ENCODE measurements at places on chromosomes 3 and 15.

- DNase-seq = no peak
Observed at GRCh38 chr3:174332391-174332790, 526.7 kb upstream of the NAALADL2 start.

GRCh38 chr3:58798312-58798711, 131.7 kb upstream of the FAM3D start:
- no peak for DNase-seq

- DNase-seq = no peak
Observed at GRCh38 chr15:72774696-72775383, 8.7 kb downstream of the ADPGK start.

DNA sequence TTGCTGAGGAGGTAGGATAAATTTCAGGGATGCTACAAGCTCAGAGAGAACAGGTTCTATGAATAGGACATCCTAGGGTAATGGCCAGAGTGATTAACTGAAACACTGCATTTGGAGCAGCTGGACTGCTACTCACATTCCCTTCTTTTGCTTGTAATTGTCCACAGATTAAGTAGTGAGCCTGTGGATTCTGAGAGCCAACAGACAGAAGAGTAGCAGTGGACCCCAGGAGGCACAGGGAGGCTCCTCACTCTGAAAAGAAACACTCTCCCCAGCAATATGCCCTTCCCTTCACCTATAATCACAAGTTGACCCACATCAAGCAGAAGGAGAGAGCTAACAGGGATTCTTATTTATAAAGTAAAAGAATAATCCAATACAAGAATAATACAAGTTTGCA, 10.6 kb upstream of the RFX7 start:
- no peak for DNase-seq

DNA sequence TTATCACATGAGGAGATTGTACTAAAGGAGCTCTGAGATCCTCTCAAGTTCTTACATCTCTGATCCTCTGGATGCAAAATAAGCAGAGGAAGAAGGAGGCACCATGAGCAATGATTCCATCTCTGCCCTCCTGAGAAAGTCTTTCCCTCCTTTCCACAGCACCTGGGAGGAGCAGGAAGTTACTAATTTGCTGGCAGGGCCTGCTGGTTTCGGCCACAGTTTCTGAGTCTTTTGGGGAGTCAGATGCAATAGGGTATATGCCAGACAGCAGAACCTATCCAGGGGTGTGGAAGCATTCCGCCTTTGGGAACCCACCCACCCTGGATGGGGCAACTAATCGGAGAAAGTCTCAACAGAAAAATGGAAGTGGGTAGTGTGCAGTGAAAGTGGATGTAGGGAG, 38.5 kb upstream of the SPTSSB start:
- no peak for DNase-seq

- DNase-seq = no peak
Observed at GRCh38 chr3:141511361-141511760, 24.5 kb downstream of the RASA2 start.

DNA sequence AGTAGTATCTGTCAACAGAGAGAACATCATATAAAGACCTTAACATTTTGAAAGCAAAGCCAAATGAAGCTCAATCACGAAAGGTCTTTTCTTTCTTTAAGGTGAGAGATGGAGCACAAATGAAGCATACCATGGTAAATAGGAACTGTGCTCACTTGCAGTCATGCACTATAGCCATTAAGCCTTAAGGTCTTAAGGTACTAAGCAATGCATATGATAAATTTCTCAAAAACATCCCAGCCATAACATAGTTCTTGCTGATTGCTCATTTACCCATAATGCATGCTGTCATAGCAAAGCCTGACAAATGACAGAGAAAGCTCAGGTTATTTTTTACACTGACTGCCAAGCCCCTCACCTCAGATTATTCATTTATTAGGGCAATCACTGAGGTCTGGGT, 214.5 kb downstream of the MECOM start:
- no peak for DNase-seq

- no peak for DNase-seq
Observed at GRCh38 chr3:33099109-33099645, 2.2 kb upstream of the GLB1 start.

DNA sequence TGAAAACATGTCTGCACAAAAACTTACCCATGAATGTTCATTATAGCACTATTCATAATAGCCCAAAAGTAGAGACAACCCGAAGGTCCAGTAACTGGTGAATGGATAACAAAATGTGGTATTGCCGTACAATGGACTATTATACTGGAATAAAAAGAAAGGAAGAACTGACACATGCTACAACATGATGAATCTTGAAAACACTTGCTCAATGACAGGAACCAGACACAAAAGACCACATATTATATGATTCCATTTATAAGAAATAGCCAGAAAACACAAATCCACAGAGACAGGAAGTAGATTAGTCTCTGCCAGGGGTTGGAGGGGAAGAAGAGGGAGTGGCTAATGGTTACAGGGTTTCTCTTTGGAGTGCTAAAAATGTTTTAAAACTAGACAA, 18.3 kb downstream of the SHC4 start:
- no peak for DNase-seq

DNA sequence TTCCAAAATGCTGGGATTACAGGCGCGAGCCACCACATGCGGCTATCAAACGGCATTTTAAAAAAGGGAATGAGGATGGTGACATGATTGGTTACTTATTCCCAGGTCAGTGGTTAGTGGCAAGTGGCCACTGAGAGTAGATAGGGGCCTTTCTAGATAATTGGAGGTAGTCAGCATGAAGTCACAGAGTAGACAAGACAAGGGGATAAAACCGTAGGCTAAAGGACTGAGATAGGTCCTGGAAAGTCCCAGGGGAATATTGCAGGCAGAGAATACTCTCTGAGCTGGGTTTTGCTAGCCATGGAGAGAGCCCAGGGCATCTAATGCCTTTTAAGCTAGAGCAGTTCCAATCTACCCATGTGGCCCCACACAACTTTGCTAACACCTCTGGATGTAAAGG, 52.2 kb downstream of the KCNAB1 start:
- DNase-seq = no peak

DNA sequence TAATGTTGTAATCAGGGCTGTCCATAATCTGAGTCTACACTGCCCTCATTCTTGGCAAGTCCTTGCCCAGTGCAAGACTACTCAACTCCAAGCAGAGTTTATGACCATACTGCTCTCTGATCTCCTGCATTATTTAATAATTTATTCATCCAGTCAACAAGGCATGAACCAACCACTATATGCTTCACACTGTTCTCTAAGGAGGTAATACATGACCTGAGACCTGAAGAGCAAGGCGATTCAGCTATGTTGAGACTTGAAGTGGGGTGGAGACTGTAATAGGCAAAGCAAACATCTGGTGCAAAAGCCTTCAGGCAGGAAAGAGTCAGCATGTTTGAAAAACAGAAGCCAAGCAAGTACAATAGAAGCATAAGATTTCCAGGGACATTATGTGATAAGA, 1362.8 kb downstream of the ROBO2 start:
- DNase-seq = no peak

- no peak for DNase-seq
Observed at GRCh38 chr3:18883571-18883970, 264.7 kb upstream of the KCNH8 start.

DNA sequence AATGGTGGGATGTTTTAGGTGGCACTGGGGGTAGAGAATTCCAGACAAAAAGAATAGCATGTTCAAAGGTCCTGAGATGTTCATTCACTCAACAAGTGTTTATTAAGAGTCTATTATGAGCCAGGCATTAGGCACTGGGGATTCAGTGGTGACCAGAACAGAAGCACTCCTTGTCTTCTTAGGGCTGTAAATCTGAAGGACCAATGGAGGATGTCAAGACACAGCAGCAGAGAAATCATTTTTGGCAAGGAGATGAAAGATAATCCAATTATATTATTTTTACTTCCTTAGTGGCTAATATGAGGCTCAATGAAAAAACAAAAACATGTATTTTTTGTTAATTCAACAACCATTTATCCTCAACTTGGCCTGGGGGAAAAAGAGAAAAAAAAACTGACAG, 218.5 kb downstream of the SLC9A9 start:
- DNase-seq = no peak

DNA sequence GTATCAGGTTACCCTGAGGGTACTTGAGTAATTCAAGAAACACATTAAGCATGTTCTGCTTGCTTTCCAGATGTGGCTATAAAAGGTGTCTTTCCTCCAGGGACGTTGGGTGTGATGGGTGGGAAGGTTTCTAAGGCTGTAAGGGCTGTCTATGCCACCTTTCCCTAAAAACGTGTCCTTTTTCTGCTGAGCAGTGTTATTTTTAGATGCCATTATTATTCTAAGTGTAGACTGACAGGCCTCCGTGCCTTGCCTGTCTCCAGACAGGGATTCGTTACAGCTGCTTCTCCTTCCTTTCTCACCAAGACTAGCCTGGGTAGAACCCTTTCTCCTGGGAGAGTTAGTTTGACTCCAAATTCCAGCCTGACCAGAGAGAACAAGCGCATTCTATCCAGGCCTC, 26.8 kb upstream of the RHO start:
- no peak for DNase-seq

DNA sequence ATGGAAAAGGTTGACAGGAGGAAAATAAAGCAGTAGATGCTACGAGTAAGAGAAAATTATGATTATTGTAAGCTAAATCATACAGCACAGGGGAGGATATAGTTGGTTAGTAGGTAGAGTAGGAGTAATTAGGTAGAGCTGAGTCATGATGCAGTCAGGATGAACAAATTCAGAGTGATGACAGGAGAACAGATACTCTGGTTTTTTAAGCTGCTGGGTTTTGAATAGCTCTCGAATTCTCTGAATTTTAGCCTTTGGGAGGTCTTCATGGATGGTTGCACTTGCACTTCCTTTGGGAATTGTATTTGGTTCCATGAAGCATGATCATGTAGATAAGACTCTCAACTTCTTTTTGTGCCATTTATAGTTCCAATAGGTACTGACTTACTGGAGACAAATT, 96.2 kb downstream of the ECT2 start:
- no peak for DNase-seq

DNA sequence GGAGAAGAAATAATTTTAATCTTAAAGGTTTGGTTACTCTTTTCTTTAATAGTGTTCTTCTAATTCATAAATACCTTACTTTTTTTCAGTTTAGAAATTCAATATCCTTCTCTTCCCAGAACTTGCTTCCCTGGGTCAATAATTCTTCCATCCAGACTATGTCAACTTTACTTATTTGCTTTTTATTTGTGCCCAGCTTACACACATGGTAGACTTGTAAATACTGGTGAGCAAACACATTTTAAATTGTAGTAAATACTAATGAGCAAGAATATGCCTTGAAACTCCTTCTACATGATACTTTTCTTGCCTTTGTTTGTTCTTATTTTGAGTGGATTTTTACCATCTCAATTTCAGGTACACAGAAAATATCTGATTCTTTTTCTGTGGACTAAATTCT, 33.7 kb downstream of the SST start:
- DNase-seq = no peak

- DNase-seq = no peak
Observed at GRCh38 chr15:29645841-29646240, 176.4 kb downstream of the TJP1 start.

- no peak for DNase-seq
Observed at GRCh38 chr3:85288257-85288656, 329.5 kb downstream of the CADM2 start.
